ENCODE measurements at places on chromosomes 16 and 17. TPM values are rescaled to one million over a fixed set of nuclear protein-coding genes. Genes with fewer than 3 reads are reported as not detected.

The KRTAP9-8 gene
- not detected for total RNA-seq

The CCL3 gene
- total RNA-seq = 8.3 TPM

The CHST6 gene
- not detected for total RNA-seq

The ACSM2A gene
- not detected for total RNA-seq

The MT1G gene
- 22.4 TPM for total RNA-seq

The IL32 gene
- total RNA-seq = 964 TPM

The GLG1 gene
- total RNA-seq = 60.8 TPM

The SALL1 gene
- not detected for total RNA-seq

The KRTAP4-9 gene
- not detected for total RNA-seq

The MYH13 gene
- not detected for total RNA-seq

The DCXR gene
- 146 TPM for total RNA-seq

The MYH2 gene
- total RNA-seq = not detected

The CX3CL1 gene
- total RNA-seq = not detected

The CHST5 gene
- 0.10 TPM for total RNA-seq

The METTL23 gene
- 20.0 TPM for total RNA-seq

The MAP2K4 gene
- 22.5 TPM for total RNA-seq

The ATP1B2 gene
- total RNA-seq = 0.14 TPM

The NPB gene
- total RNA-seq = 0.19 TPM

The ADCY7 gene
- total RNA-seq = 89.6 TPM

The SNX20 gene
- 29.6 TPM for total RNA-seq

The SMIM36 gene
- total RNA-seq = not detected

The FOXO3B gene
- total RNA-seq = 2.2 TPM

The ELMO3 gene
- total RNA-seq = 4.4 TPM

Data from activated naive CD4-positive, alpha-beta T cell treated with anti-CD3 and anti-CD28 coated beads for 36 hours (primary cell).